Heart right ventricle (tissue), 16 donors: ENCODE measurements at places on chromosomes 3 and 15.

DNA sequence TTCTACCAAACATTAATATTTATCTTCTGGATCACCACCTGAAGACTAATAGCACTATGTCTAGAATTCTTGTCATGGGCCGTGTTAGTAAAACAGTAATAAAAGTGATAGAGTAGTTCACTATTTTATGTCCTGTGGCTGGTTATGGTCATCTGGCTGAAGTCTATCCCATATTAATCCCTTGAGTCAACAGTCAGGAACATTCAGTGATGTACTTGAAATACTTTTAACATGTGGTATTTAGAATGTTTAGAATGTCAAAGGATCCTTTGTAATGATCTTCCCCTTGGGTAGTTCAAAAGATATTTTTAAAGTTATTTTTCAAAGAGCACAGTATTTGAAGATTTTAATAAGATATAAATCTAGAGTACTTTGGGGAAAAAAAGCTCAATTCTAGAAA lies 117.0 kb downstream of the MBNL1 start:
- peaks cover 98% of the 10 kb centered on the region for H3K4me1 ChIP-seq
- peak overlapping the region; percentile 86 for H3K27ac ChIP-seq
- no peak overlapping the region for H3K4me3 ChIP-seq
- no peak for DNase-seq
- no peaks in the 10 kb centered on the region for H3K36me3 ChIP-seq
- no peaks in the 10 kb centered on the region for H3K27me3 ChIP-seq

DNA sequence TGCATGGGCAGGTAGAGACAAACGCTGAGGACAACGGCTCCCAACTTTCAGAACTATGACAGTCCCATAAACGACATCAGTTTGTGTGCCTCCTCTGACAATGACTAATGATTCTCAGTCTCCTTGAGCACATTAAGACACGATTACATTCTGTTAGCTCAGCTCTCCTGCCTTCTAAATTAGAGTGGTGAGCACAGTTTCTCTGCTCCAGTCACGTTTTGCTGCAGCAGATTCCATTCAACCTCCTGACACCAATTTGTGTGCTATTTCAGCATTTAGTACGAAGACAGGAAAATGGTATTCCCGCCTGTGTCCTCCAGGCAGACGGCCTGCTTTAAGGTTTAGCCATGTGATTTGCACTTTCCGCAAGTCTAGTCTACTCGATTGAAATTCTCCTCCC lies 458.4 kb upstream of the CFAP20DC start:
- no peaks in the 10 kb centered on the region for H3K4me1 ChIP-seq
- H3K4me3 ChIP-seq, result no peak overlapping the region
- DNase-seq, result no peak
- no peaks in the 10 kb centered on the region for H3K36me3 ChIP-seq

- peak overlapping the region; percentile 59 for H3K27ac ChIP-seq
- peak overlapping the region; percentile 6 for H3K4me3 ChIP-seq
- no peaks in the 10 kb centered on the region for H3K27me3 ChIP-seq
- DNase-seq, result no peak
Observed at GRCh38 chr3:188595890-188596376, 442.0 kb downstream of the LPP start.

- H3K36me3 ChIP-seq, result no peaks in the 10 kb centered on the region
- H3K27ac ChIP-seq, result peak within 1 kb of the TSS; percentile 94
- peak within 1 kb of the TSS; percentile 78 for H3K4me3 ChIP-seq
Observed at GRCh38 chr15:99249270-99249841, at the start of gene TTC23. Gene TTC23, minus strand, starts transcription at chr15:99249581. Its CDS starts 20,869 bp downstream, at chr15:99228712.

GRCh38 chr3:159813822-159814531 lies 174.7 kb upstream of the IL12A start:
- H3K36me3 ChIP-seq, result no peaks in the 10 kb centered on the region
- H3K4me1 ChIP-seq, result peaks cover 13% of the 10 kb centered on the region

DNA sequence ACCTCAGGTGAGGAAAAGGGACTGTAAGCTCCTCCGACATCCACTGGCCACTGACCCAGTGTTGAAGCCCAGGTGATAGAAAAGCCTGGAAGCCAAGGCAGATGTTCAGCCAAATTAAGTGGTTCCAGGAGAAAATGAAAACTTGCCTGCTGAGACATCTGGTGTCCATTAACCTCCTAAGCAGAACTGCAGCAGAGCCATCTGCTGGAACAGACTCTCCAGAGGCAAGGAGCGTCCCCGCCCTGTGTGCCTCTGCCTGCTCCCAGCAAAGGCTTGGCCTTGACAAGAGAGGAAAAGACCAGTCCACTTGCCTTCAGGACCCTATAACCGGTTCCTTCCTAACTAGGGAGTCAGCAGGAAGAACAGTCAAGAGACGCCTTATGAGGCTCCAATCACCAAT lies 48.2 kb downstream of the SRGAP3 start:
- H3K27ac ChIP-seq, result no peak overlapping the region
- no peak overlapping the region for H3K4me3 ChIP-seq
- no peak for DNase-seq
- H3K27me3 ChIP-seq, result no peaks in the 10 kb centered on the region

DNA sequence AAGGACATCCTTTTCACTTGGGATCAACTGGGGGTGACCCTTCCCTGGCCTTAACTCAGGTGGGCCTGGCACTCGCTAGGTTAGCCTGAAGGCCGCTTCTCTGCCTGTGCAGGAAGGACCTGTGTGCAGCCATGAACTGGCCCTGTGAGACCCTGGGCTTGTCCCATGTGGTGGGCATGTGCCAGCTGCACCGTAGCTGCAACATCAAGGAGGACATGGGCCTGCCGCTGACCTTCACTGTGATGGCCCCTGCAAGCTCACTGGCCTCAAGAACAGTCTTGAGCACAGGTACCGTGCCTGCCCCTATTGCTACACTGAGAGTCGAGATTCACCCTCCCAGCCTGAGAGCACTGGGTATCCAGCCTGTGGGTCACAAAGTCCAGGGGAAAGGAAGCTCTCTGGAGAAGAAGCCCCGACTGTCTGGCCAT lies 43.0 kb downstream of the SAXO2 start:
- no peaks in the 10 kb centered on the region for H3K27me3 ChIP-seq
- no peaks in the 10 kb centered on the region for H3K4me1 ChIP-seq
- no peak for DNase-seq
- H3K27ac ChIP-seq, result no peak overlapping the region
- no peak overlapping the region for H3K4me3 ChIP-seq

GRCh38 chr15:73928241-73928579 lies 1.9 kb downstream of the LOXL1 start:
- no peaks in the 10 kb centered on the region for H3K36me3 ChIP-seq
- H3K27ac ChIP-seq, result peak overlapping the region; percentile 95
- no peak for DNase-seq
- peaks cover 3% of the 10 kb centered on the region for H3K27me3 ChIP-seq

- H3K4me1 ChIP-seq, result peaks cover 4% of the 10 kb centered on the region
- H3K4me3 ChIP-seq, result no peak overlapping the region
- no peak for DNase-seq
- no peaks in the 10 kb centered on the region for H3K27me3 ChIP-seq
- H3K27ac ChIP-seq, result no peak overlapping the region
Observed at GRCh38 chr15:101004500-101004899, 85.3 kb downstream of the LRRK1 start.

GRCh38 chr15:98970799-98971198 lies 36.8 kb downstream of the PGPEP1L start:
- no peaks in the 10 kb centered on the region for H3K36me3 ChIP-seq
- no peak overlapping the region for H3K4me3 ChIP-seq
- H3K27me3 ChIP-seq, result no peaks in the 10 kb centered on the region
- H3K27ac ChIP-seq, result no peak overlapping the region
- no peak for DNase-seq

- peak; percentile 93 for DNase-seq
- peaks cover 35% of the 10 kb centered on the region for H3K4me1 ChIP-seq
- peak within 1 kb of the TSS; percentile 88 for H3K4me3 ChIP-seq
- peak within 1 kb of the TSS; percentile 73 for H3K27ac ChIP-seq
- no peaks in the 10 kb centered on the region for H3K36me3 ChIP-seq
- no peaks in the 10 kb centered on the region for H3K27me3 ChIP-seq
Observed at GRCh38 chr3:108221911-108222852, at the start of gene IFT57. Gene IFT57, minus strand, starts transcription at chr3:108222424. Its CDS starts 102 bp downstream, at chr3:108222322.

- peak overlapping the region; percentile 68 for H3K4me3 ChIP-seq
- no peak for DNase-seq
- H3K36me3 ChIP-seq, result peaks cover 31% of the 10 kb centered on the region
- H3K4me1 ChIP-seq, result peaks cover 6% of the 10 kb centered on the region
- H3K27me3 ChIP-seq, result peaks cover 29% of the 10 kb centered on the region
- H3K27ac ChIP-seq, result peak overlapping the region; percentile 82
Observed at GRCh38 chr15:43518197-43518761, 871 bp downstream of the MAP1A start.

DNA sequence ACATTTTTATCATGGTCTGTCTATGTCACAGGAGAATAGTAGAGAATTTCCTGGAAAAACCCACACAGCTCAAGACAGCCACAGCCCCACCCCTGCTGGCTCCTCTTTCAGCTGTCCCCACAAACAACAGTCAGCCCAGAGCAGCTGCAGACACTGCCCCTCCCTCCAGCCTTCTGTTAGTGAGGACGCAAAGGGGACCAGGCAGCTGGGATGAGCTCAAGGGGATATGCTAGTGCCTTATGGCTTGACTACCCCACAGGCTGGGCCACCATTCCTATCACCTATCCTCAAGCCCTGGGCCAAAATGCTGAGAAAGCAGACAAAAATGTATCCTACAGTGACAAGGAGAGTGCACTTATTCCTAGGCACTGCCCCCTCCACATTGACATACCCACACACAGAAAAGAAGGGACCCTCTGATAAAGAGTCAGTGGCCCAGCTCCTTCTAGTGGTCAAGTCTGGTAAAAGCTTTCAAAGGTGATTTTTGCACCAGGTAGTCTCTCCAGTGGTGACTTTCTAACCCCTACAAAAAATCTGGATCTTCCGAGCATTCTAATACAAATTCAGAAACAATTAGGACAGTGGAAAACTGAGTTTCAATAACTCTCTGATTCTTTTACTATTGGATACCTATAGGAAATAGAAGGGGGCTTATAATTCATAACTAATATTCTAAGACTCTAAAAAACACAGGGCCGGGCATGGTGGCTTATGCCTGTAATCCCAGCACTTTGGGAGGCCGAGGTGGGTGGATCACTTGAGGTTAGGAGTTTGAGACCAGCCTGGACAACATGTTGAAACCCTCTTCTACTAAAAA lies 3.0 kb upstream of the MAP1A start:
- H3K36me3 ChIP-seq, result no peaks in the 10 kb centered on the region
- peak overlapping the region; percentile 89 for H3K27ac ChIP-seq
- H3K27me3 ChIP-seq, result no peaks in the 10 kb centered on the region
- H3K4me1 ChIP-seq, result peaks cover 9% of the 10 kb centered on the region
- no peak overlapping the region for H3K4me3 ChIP-seq
- peak; percentile 76 for DNase-seq

GRCh38 chr15:88759872-88760271 lies 43.4 kb upstream of the ACAN start:
- H3K36me3 ChIP-seq, result no peaks in the 10 kb centered on the region
- no peak for DNase-seq
- H3K27ac ChIP-seq, result no peak overlapping the region
- peaks cover 19% of the 10 kb centered on the region for H3K27me3 ChIP-seq
- no peak overlapping the region for H3K4me3 ChIP-seq
- no peaks in the 10 kb centered on the region for H3K4me1 ChIP-seq

GRCh38 chr3:167406876-167407492 lies 26.9 kb upstream of the ZBBX start:
- no peak overlapping the region for H3K4me3 ChIP-seq
- H3K4me1 ChIP-seq, result no peaks in the 10 kb centered on the region
- DNase-seq, result no peak
- H3K27me3 ChIP-seq, result no peaks in the 10 kb centered on the region

- no peak for DNase-seq
- no peaks in the 10 kb centered on the region for H3K36me3 ChIP-seq
- H3K4me3 ChIP-seq, result no peak overlapping the region
- H3K4me1 ChIP-seq, result no peaks in the 10 kb centered on the region
Observed at GRCh38 chr15:48761393-48762158, 49.3 kb downstream of the CEP152 start.

DNA sequence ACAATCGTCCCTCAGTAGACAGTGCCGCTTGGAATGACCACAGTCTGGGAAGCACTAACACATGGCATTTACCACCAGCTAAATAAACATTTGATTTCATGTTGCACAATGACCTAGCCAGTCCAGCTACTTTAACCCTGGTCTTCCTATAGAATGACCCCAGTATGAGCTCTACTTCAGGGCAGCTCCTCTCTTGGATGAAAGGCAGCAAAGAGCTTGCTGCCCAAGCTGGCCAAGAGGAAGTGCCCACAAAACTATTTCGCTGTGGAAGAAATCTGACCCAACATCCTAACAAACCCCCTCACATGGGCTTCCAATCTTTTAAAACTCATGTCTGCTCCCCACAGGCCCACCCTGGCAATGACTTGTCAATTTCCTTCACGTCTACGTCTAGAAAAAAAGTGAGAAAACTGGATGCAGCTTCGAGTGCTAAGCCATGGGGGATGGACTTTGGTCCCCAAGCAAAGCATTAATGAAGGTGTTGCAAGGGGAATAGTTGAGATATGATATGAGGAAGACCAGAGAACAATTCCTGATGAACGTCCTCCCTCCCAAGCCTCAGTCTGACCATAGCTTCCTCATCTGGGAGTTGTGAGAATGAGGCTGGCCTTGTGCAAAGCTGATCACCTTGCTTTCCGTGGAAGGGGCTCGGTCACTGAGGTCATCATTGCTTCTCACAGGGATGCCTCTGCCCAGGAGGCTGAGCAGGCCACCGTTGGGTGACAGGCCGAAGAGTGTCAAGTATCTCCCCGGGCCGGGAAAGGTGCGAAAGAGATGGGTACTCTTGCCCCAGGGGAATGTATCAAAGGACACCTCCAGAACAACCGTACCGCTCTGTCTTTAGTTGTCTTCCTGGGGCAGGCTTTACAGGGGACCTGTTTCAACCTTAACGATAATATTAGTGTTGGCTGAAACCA lies 964 bp downstream of the SLC25A20 start:
- H3K4me1 ChIP-seq, result peaks cover 20% of the 10 kb centered on the region
- no peaks in the 10 kb centered on the region for H3K27me3 ChIP-seq
- DNase-seq, result no peak
- no peaks in the 10 kb centered on the region for H3K36me3 ChIP-seq

- no peak overlapping the region for H3K27ac ChIP-seq
- no peak overlapping the region for H3K4me3 ChIP-seq
- peaks cover 11% of the 10 kb centered on the region for H3K36me3 ChIP-seq
Observed at GRCh38 chr15:65910341-65910740, 41.0 kb downstream of the RAB11A start.

GRCh38 chr3:124856677-124857076 lies 30.5 kb downstream of the ITGB5 start:
- DNase-seq, result no peak
- peaks cover 35% of the 10 kb centered on the region for H3K4me1 ChIP-seq
- no peak overlapping the region for H3K4me3 ChIP-seq
- no peaks in the 10 kb centered on the region for H3K27me3 ChIP-seq
- H3K36me3 ChIP-seq, result peaks cover 53% of the 10 kb centered on the region

DNA sequence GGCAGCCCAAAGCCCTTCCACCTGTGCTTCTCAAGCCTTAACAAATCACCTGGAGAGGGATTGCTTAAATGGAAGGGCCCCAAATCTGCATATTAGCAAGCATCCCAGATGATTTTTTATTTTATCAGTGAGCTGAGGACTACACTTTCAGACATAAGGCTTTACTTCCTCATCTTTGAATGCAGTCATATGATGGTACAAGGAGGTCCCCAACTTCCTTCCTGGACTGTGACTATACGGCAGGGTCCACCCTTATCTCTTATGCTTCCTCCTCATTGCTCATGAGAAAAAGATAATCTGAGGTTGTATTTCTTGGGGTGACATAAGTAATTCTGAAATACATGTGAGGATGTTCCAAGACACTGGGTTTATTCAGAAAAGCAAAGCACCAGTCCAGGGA lies 13.7 kb upstream of the HEG1 start:
- H3K27me3 ChIP-seq, result no peaks in the 10 kb centered on the region
- H3K36me3 ChIP-seq, result no peaks in the 10 kb centered on the region
- DNase-seq, result no peak
- no peak overlapping the region for H3K4me3 ChIP-seq
